ENCODE measurements at places on chromosomes 6 and 20.

DNA sequence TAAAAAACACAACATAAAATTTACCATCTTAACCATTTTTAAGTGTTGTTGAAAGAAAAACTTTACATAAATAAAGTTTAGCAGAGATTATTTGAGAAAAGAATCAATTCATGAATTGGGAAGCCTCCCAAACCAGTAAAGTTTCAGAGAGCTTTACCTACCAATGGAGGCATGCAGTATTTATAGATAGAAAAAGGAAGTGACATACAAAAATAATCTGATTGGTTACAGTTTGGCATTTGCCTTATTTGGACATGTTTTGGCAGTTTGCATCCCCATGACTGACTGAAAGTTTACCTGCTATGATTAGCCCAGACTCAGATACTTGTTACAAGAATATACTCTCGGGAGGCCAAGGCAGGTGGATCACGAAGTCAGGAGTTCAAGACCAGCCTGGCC is 3.7 kb upstream of the CMTR1 start:
- no peak for DNase-seq

- peak; percentile 52 for DNase-seq
Measured at GRCh38 chr20:2751878-2752566, 48.4 kb downstream of the CPXM1 start.

DNA sequence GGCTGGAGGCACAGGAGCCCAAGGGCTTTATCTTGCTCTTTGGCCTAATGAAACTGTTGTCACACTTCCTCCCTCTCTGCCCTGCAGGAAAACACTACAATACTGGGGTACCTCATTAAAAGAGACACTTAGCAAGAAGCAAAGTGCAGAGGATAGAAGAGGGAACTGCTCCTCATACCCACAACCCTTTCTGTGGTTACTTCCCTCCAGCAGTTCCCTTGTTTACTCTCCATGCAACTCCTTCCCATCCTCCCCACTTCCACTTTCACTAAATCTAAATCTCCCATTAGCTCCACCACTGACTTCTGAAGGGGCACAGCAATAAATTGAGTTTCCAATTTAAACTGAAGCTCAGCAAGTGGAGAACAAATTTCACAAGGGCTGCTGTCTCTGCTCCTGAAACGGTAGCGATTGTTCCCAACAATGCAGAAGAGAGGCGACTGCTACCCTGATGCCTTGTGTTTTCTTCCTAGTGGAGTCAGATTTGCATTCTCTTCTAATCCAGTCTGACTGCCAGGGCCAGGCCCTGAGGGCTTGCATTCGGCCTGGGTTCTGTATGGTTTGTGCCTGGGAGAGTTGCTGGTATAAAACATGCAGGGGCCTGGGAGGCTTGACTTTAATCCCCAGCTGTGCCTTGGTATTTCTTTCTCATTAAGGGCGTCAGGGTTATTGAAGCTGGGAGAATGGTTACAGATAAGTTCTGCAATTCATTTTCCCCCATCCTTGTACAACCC is 454.7 kb downstream of the TFAP2B start:
- no peak for DNase-seq

DNA sequence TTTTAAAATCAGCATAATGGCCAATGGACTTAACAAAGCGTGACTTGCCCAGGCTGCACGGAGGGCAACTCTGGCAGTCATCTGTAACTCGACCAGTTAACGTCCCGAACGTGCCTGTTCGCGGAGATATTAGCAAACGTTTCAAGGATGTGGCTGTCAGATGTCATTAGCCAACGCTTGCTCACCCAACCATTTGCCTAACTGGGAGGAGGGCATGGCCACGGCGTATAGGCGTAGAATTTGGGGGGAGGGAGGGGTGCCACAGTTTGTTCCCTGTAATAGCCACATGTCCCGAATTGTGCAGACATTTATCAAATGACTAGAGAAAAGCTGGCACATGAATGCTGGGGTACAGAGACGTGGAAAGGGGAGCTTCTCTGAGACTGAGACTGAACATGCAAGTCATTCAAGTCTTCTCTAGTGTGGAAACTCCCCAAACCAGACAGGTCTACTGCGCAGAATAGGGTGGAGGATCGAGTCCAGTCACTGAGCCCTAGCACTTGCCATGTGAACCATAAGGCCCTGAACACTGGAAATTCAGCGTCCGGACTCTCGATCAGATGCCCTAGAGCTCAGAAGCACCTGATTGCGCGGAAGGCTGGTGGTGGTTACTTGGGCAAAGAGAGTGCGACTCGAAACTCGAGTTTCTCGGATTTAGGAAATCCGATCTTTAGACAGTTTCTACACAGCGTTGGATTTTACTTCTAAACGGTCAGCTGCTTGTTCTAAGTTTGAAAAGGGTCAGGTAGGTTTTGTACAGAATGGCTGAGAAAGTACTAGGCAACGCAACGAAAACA is 32.6 kb downstream of the TFAP2B start:
- DNase-seq, result no peak

DNA sequence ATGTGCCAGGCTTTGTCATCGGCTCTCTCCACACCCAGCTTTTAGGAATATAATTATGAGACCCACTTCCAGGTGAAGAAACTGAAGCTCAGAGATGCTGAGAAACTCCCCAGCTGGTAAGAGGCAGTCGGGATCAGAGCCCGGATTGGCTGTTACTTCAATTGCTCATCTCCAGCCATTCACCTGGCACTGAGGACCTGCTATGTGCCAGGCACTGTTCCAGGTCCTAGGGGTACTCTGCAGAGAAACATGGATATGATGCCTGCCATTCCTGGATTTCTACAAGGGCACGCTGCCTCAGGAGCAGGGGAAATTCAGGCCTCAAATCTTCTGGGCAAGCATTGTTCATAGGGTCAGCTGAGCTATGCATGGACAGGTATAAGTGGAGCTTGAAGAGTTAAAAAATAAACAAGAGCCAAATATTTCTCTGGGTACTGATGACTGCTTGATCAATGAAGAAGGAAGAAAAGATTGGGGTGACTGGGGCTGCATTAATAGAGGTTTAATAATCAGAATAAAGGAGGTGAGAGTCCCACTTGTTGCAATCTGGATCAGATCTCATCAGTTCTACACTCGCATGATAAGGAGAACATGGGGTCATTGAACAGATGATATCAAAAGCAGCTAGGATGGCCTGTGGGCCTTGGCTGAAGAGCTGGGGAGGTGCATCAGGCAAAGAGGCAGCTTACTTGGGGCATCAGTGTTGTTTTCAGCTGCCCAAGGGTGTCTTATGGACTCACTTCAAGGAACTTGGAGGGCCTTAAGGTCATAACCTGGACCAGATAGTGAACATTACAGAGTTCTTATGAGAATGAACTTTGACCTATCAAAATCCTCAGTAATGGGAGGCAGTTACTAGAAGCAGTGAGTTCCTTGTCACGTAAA is 80.9 kb upstream of the TOX2 start:
- DNase-seq, result no peak

GRCh38 chr20:2746636-2747265 is 53.7 kb downstream of the CPXM1 start:
- DNase-seq, result no peak

GRCh38 chr20:63572788-63573646 is 1.0 kb downstream of the HELZ2 start:
- no peak for DNase-seq

GRCh38 chr6:154408891-154409500 is 52.4 kb upstream of the IPCEF1 start:
- peak; percentile 36 for DNase-seq

- DNase-seq, result no peak
Measured at GRCh38 chr6:91653076-91653723, 1066.3 kb upstream of the MAP3K7 start.

DNA sequence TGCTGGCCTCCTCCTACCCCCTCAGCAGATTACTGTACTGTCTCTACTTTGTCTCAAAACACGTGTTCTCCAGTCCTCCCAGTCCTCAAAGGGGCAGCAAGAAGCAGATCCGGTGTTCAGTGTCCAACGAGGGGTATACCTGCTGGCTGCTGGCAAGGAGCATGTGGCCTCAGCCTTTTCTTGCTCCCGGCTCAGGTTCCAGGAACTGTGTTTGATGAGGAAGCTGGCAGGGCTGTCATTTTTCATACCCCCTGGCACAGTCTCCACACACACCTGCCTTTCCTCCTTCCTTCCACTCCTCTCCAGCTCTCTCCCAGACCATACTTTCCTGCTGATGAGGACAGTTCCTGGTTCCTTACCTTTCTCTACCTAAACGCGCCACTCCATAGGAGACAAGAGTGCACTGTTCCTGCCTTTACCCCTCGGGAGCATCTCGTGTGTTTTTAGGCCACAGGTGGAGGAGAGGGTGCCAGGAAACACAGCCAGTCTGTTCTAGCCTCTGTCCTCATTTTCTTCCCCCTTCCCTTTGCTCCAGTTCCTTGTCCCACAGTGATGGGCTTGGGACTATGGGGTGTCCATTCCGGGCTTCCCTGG is 77.2 kb downstream of the SSR1 start:
- DNase-seq, result no peak

DNA sequence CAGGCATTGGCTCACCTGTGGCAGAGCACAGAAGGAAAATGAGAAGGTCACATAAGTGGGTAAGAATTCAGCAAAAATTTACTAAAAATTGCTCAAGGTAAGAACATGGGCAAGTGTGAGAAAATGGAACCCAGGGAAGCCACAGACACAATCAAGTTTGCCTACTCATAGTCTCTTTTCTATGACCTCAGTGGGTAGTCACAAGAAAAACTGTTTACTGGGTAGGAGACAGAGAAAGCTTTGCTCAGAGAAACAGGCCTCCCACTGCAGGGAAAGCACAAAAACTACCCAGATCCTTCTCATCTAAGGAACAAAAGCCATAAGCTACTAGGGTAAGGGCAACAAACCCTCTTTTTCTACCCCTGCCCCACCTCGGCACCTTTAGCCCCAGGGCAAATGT is 35.2 kb downstream of the FAM184A start:
- DNase-seq, result peak; percentile 28

- no peak for DNase-seq
Measured at GRCh38 chr6:20757761-20758160, 223.5 kb downstream of the CDKAL1 start.

GRCh38 chr20:48864738-48865318 is 37.0 kb upstream of the PREX1 start:
- no peak for DNase-seq

DNA sequence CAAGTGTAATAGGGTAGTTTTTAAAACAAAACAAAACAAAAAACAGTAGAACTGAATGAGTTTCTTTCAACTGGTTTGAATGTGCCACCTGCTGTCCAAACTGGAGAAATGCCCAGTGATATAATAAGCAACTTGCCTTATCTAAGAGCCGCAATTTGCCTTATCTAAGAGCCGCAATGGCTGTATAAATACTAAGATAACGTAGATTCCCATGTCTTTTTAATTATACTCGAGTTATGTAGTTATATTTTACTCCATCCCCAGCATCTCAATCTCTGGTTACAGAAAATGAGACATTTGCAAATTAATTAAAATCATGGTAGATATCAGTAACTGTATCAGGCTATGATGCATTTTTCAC is 67.2 kb downstream of the RPP40 start:
- DNase-seq, result peak; percentile 23

DNA sequence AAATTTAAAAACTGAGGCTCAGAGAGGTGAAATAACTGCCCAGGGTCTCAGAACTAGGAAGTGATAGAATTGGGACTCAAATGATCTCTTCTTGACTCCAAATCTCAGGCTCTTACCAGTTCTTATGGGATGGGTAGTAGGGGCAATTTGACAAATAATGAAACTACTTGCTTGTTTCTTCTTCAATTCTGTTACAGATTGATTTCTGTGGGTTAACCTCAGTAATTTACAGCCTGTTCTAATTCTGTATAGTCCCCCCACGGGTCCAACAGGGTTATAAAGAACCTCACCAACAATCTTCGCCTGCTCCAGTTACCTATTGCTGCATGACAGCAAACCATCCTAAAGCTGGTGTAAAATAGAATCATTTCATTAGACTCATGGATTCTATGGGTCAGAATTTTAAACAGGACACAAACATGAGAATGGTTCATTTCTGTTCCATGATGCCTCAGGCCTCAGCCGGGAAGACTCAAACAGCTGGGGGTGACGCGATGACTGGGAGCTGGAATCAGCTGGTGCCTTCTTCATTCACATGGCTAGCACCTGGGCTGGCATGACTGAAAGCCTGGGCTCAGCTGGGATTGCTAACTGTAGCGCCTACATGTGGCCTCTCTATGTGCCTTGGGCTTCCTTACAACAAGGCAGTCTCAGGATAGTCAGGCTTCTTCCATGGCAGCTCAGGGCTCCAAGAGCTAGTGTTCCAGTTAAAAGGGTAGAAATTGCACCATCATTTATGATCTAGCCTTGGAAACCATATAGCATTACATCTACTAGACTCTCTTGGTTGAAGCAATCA is 6.6 kb upstream of the WFDC2 start:
- no peak for DNase-seq

- no peak for DNase-seq
Measured at GRCh38 chr6:12228447-12229146, 61.6 kb upstream of the EDN1 start.

- no peak for DNase-seq
Measured at GRCh38 chr20:48482790-48483189, 345.0 kb downstream of the PREX1 start.

DNA sequence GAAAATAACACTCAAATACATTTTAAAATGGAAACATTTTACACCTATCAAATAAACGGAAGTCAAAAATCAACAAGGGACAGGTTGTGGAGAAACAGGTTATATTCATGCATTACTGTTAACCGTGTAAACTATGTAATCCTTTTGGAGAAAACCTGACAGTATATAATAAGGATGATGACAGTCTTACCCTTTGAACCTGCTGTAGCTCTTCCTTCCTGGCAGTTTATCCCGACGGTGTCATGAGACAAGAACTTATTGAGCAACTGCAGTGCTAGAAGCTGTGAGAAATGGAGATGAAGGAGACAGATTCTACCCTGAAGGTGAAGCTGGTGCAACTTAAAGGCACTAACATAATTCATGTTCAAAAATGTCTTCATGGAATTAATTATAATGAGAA is 76.7 kb downstream of the PLEKHG1 start:
- no peak for DNase-seq

- no peak for DNase-seq
Measured at GRCh38 chr6:43604174-43604573, 24.9 kb downstream of the GTPBP2 start.

DNA sequence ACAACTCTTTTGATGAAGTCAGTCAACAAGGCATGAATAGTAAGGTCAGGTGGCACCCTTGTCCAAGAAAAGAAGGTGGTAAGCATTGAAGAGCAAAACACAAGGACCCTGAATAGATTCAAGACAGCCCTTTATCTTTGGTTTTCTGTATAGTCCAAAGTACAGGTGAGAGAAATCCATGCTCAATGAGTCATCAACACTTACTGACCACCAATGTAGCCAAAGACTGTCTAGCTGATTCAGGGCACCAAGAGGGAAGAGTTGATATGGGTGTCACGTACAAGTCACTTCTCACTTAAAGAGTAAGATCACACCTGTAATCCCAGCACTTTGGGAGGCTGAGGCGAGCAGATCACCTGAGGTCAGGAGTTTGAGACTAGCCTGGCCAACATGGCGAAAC is 528.3 kb downstream of the CD83 start:
- DNase-seq, result no peak
